CD4-positive, alpha-beta T cell treated with Interleukin-15 for 4 hours (primary cell): ENCODE measurements at places on chromosomes 2 and 18.
A peak's percentile ranks its signal among the peaks of the same experiment; 100 is the strongest.

DNA sequence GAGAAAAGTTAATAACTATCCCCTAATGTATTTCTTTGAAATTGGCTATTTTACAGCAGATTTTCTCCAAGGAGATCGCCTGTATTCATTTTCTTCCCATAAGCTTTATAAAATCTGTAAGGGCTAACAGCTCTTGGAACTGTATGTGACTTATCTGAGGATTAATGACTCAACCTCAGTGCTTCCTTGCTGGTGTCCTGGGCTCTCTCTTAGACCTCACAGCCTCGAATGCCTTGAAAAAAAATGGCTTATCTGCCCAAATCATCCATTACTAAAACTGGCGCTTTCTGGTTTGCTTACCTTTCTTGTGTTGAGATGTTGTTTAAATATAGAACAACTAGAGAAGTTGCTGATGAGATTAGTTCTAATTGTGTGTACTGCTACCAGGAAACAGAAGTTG is 713.6 kb downstream of the SLC4A3 start:
- no peak for DNase-seq

DNA sequence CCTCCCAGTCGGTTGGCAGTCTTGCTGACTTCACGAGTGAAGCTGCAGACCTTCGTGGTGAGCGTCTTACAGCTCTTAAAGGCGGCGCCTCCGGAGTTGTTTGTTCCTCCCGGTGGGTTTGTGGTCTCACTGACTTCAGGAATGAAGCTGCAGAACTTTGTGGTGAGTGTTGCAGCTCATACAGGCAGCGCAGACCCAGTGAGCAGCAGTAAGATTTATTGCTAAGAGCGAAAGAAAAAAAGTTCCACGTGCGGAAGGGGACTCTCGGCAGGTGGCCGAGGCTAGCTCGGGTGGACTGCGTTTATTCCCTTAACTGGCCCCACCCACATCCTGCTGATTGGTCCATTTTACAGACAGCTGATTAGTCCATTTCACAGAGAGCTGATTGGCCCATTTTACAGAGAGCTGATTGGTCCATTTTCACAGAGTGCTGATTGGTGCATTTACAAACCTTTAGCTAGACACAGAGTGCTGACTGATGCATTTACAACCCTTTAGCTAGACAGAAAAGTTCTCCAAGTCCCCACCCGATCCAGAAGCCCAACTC is 240.3 kb downstream of the LRATD1 start:
- DNase-seq: no peak

GRCh38 chr2:241724259-241724974 is 10.0 kb upstream of the D2HGDH start:
- peak; percentile 28 for DNase-seq

- no peak for DNase-seq
These were observed 71.6 kb downstream of the SDC1 start for GRCh38 chr2:20153131-20153851.

DNA sequence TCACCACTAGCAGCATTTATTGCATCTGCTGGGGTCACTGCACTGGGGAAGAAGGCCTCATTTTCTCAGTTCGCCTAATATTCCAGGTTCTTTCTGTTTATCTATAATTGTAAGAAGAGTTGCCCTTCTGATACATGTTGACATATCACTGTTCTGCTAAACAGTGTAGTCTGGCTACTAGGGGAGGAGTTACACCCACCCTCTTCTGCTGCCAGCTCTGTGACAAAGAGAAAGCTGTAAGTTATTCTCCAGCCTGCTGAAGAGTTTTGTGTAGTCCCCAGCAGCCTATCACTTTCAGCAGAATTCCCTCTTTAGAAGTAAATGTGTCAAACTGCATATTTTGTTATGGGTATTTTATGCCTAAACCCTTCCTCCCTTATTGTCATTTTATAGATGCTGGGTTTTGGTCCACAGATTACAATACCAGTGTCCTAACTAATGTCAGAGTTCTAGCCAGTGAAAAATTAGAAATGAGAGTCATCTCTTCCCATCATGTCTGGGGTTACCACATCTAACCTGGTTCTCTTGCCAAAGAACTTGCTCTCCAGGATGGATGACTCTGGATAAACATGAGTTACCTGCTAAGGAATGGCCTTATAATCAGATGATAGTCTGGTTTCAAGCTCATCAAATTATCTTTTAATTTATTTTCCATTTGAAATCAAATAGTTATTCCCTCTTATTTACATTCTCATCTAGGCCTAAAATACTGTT is 5.6 kb upstream of the MBOAT2 start:
- DNase-seq: no peak

GRCh38 chr2:118843483-118844132 is 3.8 kb downstream of the EN1 start:
- DNase-seq: no peak

- no peak for DNase-seq
These were observed 603.8 kb upstream of the LINC00305 start for GRCh38 chr18:64752707-64753106.

GRCh38 chr2:3557639-3558204 is 411 bp downstream of the RNASEH1 start:
- DNase-seq: peak; percentile 4

DNA sequence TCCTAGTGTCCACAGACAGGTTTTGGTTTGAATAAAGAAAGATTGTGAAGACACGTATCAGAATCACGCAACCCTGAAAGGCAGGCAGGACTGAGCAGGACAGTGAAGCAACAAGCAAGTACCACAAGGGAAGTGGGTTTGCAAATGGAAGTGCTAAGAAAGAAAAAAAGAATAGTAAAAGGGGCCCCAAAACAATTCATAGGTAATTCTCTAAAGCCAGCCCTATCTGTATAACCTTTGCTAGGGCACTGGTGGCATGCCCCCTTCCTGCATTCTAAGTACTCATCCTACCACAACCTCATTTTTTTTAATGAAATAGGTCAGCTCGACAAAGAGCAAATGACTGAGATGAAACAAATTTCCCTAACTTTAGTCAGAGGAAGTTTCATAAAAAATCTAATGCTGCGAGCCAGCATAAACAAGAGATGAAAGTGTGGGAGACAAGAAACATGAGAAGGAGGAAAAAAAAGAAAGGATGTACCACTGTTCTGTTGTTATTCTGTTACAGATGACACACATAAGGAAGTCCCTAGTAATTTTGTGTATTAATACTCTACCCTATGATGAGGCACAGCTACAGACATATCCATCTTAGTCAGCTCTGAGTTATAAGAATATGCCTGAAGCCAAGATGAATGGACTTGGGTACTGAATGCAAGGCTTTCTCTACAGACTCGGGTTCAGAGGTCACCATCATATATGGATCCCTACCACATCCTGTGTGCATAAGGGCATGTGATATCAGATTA is 32.2 kb downstream of the IKZF2 start:
- peak; percentile 46 for DNase-seq

DNA sequence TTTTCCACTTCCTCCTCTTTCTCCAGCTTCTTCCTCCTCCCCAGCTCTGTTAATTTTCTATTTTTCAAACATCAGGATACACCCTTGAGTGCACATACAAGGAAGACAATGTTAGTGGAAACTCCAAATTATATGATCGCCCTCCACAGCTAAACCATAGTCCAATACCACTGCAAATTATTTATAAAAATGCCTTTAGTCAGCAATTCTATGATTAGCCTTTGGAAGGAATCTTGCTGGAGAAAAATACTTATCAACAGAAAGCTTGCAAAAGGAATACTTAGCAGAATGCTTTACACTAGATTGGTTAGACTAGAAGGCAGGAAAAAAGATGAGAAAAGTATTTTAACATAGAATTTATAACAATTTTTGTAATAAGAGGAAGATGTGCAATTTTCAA is 178.9 kb downstream of the FAM124B start:
- DNase-seq: no peak

DNA sequence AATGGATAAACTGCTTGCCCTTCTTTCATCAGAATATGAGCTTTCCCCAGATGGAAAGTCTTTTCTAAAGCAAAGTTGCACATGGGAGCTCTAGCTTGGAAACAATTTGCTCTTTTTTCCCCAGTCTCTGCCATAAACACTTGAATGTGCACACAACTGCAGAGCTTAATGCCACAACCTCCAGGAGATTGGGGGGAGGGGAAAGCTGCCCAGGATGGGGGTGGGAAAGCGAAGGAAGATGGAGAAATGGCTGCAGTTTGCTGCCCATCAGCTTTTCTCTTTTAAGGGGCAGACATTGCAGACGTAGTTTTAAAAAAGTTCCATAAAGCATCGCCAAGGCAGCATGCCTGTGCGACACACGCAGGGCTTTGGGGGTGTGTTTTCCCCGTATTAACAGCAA is 1.5 kb downstream of the ACKR3 start:
- no peak for DNase-seq

DNA sequence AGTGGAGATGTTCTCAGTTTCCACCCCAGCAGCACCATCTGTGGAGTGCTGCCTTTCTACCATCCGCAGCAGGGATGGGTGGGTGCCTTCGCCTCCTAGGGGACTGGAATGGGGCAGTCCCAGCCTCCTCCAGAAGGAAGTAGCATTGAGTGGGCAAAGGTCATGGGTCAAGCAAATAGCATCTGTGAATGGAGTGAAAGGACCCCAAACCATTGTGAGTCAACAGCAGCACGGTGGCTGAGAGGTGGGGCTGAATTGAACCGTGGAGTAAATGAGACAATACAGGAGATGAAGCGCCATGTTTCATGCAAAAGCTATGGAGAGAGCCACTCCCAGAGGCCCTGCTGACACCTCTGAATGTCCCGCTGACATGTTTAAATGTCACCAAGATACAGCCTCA is 9.7 kb downstream of the GPR55 start:
- DNase-seq: no peak

- DNase-seq: no peak
These were observed 320.3 kb upstream of the VRK2 start for GRCh38 chr2:57726294-57726693.

- no peak for DNase-seq
These were observed 304.6 kb downstream of the XIRP2 start for GRCh38 chr2:167192833-167193232.

DNA sequence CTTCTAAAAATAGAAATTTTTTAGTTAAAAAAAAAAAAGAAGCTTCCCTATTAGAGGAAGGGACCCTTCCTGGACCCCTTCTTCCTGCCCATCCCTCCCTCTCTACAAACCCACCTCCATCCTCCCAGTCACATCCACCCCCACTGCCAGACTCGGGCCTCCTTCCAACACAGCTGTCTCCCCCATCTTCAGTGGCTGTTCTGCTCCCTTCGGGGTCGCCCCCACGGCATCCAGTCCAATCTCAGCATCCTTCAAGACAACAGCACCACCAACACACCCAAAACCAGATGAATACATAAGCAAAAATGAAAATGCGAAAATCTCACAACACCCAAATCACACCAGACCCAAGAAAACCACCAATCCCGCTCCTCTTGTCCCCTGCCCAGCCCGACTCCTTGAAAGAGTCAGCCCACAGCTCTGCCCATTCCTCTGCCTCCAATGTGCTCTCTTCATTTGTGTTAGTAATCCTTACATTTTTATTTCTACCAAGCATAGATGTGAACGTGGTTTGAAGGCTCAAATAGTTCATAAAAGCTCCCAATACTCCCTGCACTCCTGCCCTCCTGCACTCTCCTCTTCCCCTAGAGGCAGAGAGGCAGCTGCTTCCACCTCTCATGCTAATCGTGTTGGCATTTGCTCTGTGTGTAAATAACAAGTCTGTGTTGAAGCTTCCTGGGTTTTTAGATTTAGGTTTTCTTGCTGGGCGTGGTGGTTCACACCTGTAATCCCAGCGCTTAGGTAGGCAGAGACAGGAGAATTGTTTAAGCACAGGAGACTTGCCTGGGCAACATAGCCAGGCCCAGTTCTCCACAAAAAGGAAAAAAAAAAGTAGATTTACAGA is 37.0 kb downstream of the MAL start:
- no peak for DNase-seq

- no peak for DNase-seq
These were observed 81.1 kb downstream of the TRIB2 start for GRCh38 chr2:12797815-12798214.
